ENCODE measurements at places on chromosomes 1 and 21.

DNA sequence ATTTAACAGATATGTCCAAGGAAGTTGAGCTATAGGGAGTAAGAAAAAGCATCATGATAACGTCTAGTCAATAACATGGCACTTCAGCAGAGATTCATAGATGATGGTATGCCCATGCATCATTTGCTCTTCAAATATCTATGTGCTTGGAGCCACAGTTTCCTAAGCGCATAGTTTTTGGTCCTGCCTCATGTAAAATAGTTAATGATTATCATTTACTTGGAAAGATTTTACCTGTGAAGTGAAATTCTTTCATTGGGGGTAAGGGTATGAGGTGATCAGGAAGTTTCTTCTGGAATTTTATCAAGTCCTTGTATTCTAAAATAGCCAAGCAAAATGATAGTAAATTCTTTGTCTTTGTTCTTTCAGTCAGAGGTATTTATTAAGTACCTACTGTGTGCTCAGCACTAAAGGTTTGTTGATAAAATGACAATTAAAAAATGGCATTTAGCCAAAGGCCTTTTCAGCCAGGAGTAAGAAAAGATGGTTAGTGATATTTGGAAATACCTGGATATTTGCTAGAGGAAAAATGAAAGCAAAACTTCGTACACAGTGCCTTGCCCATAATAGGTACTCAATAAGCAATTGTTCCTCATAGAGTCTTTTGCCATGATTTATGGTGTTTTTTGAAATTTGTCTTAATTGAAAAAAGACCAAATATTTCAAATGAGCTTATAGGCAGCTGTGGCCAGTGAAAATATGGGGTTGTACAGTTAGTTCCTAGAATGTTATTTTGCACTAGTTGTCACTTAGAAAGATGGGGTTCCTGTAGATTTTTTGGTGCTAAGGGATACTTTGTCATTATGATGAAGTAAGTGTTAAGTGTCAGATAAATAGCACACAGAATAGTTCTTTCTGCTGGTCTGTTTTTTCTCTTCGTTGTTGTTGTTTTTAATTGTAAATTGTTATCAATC lies 13.1 kb downstream of the PDIK1L start:
- DNase-seq: no peak

DNA sequence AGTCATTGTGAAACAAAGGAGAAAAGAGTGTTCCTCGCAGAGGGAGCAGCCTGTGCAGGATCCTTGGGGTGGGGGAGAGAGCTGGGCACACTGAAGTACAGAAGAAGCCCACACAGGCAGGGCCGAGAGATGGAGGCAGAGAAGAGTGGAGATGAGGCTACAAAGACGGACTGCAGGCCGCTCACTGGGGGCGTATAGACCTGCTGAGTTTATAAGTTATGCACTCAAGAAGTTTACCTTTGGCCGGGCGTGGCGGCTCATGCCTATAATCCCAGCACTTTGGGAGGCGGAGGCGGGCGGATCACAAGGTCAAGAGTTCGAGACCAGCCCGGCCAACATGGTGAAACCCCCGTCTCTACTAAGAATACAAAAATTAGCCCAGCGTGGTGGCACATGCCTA lies 7.6 kb upstream of the SLAMF9 start:
- no peak for DNase-seq

DNA sequence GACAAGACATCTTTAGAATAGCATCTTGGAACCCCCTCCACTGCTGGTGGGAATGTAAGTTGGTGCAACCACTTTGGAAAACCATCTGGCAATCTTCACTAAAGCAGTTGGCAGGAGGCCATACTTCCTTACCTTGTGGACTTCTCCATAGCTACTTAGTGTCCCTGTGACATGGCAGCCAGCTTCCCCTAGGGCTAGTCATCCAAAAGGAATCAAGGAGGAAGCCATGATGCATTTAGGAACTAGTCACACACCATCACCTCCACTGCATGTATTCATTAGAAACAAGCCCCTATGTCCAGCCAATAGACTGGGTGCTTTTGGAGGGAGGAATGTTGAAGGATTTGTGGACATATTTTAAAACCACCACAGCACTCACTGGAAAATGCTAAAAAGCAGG lies 19.9 kb downstream of the MX2 start:
- DNase-seq: no peak

- peak; percentile 52 for DNase-seq
Observed at GRCh38 chr1:248841702-248842395, 3.8 kb downstream of the ZNF672 start.

DNA sequence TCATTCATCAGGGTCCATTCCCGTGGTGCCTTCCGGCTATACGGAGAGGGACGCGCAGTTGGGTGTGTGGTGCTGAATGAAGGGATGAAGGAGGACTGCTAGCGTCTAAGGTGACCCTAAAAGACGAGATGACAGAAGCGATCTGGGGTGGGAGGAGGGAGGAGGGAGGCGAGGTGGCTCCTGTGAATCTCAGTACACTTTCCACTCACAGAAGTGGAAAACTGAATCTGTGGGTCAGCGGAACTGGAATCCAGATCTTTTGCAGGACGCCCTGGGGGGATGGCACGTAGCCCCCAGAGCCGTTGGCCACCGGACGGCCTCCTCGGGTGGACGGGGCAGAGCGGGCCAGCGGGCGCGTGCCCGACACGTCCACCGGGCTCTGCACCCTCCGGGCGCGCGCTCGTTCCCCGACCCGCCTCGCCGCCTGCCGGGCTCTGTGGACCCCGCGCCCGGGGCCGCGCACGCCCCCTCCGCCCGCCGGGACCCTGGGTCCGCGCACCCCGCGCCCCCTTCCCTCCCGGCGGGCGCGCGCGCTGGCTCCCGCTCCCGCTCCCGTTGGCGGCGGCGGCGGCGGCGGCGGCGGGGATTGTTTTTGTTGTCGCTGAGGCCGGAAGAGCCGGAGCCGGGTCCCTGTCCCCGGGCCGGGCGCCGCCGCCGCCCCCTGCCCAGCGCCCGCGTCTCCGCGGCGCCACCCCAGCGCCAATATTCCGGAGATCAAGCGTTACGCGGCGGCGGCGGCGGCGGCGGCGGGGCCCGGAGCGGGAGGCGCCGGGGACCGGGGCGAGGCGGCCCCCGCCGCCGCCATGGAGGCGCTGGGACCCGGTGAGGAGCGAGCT lies at the start of gene AGO4:
AGO4 (plus strand) TSS at position 403 of the 836 bp plus-strand sequence; CDS start at position 804, 401 bp downstream.
- peak; percentile 62 for DNase-seq

DNA sequence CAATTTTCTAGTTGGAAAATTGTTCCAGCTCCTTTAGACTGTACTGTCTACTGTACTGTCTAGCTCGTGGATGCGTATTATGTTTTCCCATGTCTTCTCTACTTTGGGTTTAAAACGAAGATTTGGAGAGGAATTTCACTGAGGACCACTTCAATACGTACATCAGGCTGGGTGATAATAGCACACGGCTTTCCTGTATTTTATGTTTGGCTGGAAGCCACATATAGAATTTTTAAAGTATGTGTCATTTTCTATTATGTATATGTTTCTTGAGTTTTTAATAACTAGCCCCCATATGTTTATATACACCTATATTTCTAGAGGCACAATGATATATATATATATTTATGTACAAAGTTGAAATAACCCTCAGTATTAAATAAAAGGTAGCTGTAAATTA lies 226.4 kb downstream of the GREM2 start:
- DNase-seq: no peak

GRCh38 chr1:25112400-25112799 lies 119.9 kb downstream of the SYF2 start:
- no peak for DNase-seq

- DNase-seq: no peak
Observed at GRCh38 chr1:14865106-14865505, 266.6 kb downstream of the KAZN start.

GRCh38 chr1:35564884-35565741 lies 7.5 kb downstream of the NCDN start:
- DNase-seq: no peak

GRCh38 chr1:187027253-187027652 lies 198.5 kb downstream of the PLA2G4A start:
- no peak for DNase-seq

DNA sequence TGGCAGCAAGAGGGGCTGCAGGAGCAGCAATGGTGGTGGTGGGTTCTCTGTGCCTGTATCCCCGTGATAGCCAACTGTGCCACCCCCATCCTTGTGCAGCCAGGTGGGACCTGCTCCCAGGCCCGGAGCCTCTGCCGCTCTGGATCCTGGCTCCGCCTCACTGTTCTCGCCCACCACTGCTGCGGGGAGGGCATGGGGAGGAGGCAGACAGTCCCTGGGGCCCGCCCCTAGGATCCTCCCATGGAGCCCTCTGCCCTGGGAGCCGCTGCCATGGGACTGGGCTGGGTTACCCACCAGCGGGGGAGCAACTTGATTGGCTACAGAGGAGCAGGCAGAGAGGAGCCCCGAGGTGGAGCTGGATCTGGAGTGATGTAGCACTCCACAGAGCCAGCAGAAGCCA lies 31.6 kb downstream of the CD1D start:
- DNase-seq: no peak

DNA sequence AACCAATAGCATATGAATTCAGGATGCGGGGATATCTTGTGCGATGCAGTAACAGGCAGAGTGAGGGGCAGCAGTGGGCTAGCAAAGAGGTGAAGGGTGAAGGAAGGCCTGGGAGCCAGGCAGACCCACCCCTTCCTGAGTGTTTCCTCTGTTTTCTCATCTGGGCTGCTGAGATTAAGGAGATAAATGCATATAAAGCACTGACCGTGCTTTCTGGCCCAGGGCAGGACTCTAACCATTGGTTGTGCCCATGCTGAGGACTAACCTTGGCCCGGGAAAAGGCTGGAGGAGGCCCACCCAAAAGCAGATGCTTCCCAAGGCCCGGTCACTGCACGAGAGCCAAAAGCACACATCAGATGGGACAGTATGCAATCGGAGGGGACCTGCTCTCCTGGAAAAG lies 87.6 kb downstream of the PSMG1 start:
- no peak for DNase-seq

DNA sequence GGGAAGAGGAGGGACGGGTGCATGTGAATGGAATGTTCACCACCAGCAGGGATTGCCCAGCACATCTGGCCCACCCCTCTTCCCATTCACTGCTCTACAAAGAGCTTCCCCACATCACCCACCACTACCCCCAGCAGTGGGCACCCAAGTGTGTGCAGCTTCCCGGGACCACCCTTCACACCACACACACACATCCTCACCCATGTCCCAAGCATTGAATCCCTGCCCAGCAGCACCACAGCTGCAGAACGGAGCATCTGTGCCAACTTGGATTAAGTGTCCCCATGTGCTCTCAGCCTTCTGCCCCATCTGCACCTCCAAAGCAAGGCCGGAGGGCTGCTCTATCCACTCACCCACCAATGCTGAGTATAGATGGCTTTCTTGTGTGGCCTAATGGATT lies 141.4 kb downstream of the PSMG1 start:
- DNase-seq: no peak

DNA sequence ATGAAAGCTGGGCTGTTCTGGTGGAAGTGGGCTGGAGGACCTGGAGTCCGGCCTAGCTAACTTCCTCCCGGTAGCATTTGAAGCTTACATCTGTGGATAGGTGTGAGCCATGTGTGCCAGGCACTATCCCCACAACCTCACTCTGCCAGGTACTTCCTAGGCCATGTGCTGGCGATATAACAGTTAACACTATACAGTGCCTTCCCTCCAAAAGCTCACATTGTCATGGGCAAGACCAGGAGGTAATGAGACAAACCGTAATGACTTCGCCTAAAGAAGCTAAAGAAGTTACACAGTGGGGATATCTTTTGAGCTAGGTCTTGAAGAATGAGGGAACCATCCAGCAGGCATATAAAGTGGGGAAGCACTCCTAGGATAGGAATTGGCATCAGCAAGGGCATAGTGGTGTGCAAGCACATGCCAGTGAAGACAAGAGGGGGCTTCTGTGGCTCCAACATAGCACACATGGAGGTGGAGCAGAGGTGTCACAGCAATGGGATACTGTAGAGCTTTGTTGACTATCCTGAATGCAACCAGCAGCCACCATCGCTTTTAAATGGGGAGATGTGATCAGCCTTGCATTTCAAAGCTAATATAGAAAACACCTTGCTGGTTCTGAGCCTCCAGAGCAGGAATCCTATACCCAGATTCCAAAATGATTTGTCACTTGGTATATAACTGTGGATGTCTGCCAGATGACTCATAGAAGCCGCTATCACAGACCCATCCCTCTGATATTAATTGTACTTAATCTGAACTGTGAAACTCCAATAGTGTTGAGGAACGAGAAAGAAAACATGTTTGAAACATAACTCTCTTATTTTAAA lies 466.3 kb downstream of the LMO4 start:
- no peak for DNase-seq

GRCh38 chr1:26218906-26219494 lies 15.0 kb upstream of the CEP85 start:
- no peak for DNase-seq

DNA sequence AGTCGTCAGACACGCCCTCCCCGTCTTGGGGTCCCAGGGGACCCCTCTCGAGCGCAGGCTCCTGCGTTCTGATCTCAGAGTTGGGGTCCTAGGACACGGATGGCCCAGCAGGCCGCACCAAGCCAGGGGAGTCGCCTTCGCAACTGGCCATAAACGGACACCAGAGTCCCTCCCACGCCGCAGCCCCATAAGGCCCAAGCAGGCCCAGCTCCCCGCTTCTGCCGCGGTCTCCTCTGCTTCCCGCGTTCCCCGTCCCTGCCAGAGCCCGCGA lies 633 bp downstream of the DMRTA2 start:
- no peak for DNase-seq

- DNase-seq: no peak
Observed at GRCh38 chr1:153929426-153929825, 6.7 kb upstream of the GATAD2B start.

DNA sequence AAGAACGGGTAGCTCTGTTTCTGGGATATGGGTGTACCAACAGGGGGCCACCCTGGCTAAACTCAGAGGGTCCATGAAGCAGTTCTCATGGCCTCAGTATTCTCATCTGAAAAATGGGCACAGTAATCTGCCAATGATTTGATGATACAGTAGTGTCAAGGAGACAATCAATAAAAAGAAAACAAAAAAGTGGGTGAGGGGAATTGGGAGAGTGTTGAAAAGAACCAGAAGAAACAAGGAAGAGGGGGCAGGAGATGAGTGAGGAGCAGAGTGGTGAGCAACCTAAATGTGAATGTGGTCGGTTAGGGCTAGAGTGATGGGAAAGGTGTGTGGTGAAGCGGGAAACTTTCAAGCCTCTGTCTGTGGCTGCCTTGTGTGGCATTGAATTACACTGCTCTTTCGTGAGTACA lies 2.0 kb downstream of the SLAMF7 start:
- DNase-seq: no peak

DNA sequence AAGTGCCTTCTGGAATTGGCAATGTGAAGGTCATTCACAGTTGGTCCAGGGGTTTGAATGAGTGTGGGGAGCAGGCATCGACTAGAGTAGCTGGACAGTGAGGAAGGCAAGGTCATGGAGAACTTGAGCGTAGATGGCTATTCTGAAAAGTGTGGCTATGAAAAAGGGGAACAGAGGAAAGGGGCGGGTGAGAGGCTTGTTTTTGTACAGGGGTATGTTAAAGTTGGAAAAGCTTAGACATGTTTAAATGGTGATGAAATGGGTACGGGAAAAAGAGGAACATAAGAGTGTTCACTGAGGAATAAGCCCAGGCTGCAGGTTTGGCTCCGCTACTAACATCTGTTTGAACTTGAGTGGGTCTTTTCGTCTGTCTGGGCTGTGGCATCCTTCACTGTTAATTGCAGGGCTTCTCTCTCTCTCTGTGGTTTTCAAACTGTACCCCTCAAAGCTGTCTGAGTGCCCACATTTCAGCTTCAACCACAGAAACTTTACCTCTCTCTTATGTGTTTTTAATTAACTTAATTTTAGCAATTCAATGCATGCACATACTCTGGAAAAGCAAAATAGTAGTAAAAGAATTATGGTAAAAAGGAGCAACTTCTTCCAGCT lies 70.8 kb upstream of the COA6 start:
- DNase-seq: no peak

- no peak for DNase-seq
Observed at GRCh38 chr1:27621051-27621920, 13.7 kb downstream of the FGR start.

GRCh38 chr1:54711536-54711935 lies 4.1 kb upstream of the TTC4 start:
- DNase-seq: no peak

Measured in activated T-cell treated with anti-CD3 and anti-CD28 coated beads, Interleukin-2, amount 50 U/mL, for 48 hours (primary cell).